ENCODE measurements at places on chromosomes 1 and 21.

- no peak for DNase-seq
Measured at GRCh38 chr1:63746129-63746864, 27.5 kb upstream of the ROR1 start.

- DNase-seq = no peak
Measured at GRCh38 chr21:27301220-27301619, 334.3 kb upstream of the ADAMTS5 start.

DNA sequence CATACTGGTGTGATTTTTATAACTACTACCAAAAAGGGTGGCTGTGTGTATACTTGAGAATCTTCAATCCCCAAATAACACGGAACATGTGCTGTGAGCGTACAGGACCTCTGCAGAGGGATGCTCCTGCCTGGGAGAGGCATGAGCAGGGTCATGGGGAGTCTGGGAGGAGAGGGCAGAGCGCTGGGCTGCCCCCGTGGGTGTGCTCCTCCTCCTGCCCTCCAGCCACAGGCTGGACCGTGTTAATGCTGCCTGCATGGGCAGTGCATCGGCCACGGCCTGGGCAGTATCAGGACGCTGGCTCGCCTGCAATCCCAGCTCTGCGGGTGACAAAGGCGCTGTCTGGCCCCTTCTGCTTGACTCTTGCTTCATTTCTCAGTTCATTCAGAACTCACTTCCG, 6.2 kb downstream of the CEP104 start:
- DNase-seq = no peak

- DNase-seq = no peak
Measured at GRCh38 chr1:215890438-215890837, 323.3 kb downstream of the KCTD3 start.

GRCh38 chr1:41695118-41695745, 210.7 kb upstream of the EDN2 start:
- DNase-seq = no peak

- no peak for DNase-seq
Measured at GRCh38 chr1:228096416-228097332, 6.5 kb downstream of the C1orf35 start.

- no peak for DNase-seq
Measured at GRCh38 chr1:224751624-224752311, 135.7 kb downstream of the CNIH3 start.

DNA sequence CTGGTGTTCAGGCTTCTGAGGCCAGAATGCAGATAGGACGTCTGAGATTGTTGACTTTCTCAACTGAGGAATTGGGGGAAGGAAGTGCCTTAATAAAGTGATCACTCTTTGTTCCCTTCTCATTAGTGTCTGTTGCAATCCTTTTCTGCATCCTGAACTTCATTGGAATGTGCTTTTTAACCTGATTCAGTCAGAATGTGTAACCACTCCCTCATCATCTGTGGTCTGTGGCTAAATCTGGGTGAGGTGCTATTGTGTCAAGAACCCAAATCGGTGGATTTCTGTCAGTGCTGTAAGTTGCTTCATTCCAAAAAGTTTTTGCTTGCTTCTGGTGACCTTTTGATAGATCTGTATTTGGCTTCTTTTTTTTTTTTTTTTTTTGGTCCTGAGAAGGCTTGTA, 38.2 kb downstream of the ARID1A start:
- DNase-seq = peak; percentile 39

- no peak for DNase-seq
Measured at GRCh38 chr1:15123270-15123669, 30.3 kb upstream of the TMEM51 start.

GRCh38 chr1:96363826-96364225, 357.8 kb upstream of the PTBP2 start:
- DNase-seq = no peak

DNA sequence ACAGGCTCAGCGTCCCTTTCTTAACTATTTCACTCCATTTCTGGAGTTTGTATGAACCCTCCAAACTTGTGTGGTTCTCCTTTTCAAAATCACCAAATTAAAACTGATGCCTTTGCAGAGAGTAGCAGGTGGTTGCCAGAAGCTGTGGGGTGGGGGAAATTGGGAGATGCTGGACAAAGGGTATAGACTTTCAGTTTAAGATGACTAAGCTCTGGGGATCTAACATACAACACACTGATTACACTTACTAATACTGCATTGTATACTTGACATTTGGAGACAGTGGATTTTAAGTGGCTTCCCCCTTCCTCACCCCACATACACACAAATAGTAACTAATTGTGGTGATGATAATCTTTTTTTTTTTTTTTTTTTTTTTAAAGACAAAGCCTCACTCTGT, 11.1 kb upstream of the SCYL3 start:
- DNase-seq = no peak

DNA sequence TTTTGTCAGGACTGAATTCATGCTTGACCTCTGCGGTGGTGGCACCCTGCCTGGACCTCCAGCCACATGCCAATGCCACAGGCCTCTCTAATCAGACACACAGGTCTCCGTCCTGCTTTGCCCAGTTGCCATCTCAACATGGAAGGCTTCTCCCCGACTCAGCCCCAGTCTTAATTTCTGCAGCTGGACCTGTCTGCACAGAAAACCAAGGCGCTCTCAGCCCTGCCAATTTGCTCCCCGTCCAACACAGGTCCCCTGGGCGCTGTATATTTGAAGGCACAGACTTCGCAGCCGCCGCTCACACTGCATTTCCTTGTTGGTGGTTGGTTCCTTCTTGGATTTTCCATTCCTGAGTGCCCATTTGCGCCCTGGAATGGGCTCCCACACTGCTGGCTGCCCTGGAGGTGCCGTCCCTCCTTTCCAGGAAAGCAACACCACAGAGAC, 28.0 kb upstream of the PLEKHG5 start:
- DNase-seq = no peak

- no peak for DNase-seq
Measured at GRCh38 chr1:102546251-102546650, 549.5 kb upstream of the OLFM3 start.

GRCh38 chr1:230737622-230738262, 9.4 kb upstream of the CAPN9 start:
- DNase-seq = no peak

GRCh38 chr1:11355559-11356475, 82.8 kb downstream of the UBIAD1 start:
- no peak for DNase-seq

GRCh38 chr1:161492827-161493226, 12.4 kb upstream of the FCGR2A start:
- no peak for DNase-seq
